Hematopoietic multipotent progenitor cell (in vitro differentiated cells): ENCODE measurements at places on chromosomes 4 and X. TPM values are rescaled to one million over a fixed set of nuclear protein-coding genes. Genes with fewer than 3 reads are reported as not detected.
A peak's percentile ranks its signal among the peaks of the same experiment; 100 is the strongest.

DNA sequence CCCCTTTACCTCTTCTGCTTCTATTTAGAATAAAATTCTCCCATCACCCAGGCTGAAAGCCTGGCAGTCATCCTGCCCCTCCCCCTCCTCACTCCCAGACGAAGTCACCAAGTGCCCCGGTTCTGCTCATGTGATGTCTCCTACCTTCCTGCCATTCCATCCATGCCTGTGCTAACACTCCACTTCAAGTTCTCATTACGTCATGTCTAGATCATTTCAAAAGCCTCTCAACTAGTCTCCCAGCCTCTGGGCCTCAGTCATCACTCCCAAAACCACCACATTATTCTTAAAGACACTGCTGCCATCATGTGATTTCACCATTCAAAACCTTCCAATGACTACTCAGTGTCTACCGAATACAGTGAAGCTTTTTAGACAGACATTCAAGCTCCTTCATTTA lies 17.2 kb upstream of the HOPX start:
- DNase-seq, result no peak

GRCh38 chr4:36310216-36310615 lies 28.8 kb downstream of the DTHD1 start:
- peak; percentile 34 for DNase-seq

DNA sequence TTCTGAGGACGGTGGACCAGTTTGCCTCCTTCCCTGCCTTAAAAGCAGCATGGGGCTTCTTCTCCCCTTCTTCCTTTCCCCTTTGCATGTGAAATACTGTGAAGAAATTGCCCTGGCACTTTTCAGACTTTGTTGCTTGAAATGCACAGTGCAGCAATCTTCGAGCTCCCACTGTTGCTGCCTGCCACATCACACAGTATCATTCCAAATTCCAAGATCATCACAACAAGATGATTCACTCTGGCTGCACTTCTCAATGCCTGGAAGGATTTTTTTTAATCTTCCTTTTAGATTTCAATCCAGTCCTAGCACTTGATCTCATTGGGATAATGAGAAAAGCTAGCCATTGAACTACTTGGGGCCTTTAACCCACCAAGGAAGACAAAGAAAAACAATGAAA lies 255.3 kb downstream of the RAPGEF2 start:
- DNase-seq, result no peak

Gene CD38
- total RNA-seq, result 29.9 TPM

Gene EFHC2
- 7.3 TPM for total RNA-seq
